ENCODE measurements at places on chromosomes 1 and 21.

- no peak for DNase-seq
Observed at GRCh38 chr1:200299571-200299970, 110.3 kb downstream of the ZNF281 start.

GRCh38 chr1:51168266-51168845 lies 66.3 kb downstream of the C1orf185 start:
- no peak for DNase-seq

DNA sequence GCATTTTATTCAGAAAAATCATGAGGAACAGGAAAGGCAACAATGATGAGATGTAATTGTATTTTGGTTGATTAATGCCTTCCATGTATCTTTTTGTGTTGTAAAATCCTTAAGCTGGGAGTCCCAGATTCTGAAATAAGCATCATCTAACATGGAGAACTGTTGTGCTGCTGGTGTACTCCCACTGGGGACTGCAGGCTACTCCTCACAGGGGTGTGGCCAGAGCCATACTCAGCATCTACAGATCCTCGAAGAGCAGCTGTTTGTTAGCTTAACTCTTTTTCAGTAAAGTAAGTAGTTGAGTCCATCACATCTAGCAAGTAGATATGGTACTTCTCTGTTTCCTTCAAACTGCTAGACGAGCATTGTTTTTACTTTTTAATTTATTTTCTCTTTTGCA lies 358.0 kb downstream of the BRINP3 start:
- no peak for DNase-seq

GRCh38 chr21:31236528-31236927 lies 107.5 kb downstream of the TIAM1 start:
- DNase-seq, result no peak

- DNase-seq, result no peak
Observed at GRCh38 chr1:165925498-165926079, 98.2 kb downstream of the UCK2 start.

DNA sequence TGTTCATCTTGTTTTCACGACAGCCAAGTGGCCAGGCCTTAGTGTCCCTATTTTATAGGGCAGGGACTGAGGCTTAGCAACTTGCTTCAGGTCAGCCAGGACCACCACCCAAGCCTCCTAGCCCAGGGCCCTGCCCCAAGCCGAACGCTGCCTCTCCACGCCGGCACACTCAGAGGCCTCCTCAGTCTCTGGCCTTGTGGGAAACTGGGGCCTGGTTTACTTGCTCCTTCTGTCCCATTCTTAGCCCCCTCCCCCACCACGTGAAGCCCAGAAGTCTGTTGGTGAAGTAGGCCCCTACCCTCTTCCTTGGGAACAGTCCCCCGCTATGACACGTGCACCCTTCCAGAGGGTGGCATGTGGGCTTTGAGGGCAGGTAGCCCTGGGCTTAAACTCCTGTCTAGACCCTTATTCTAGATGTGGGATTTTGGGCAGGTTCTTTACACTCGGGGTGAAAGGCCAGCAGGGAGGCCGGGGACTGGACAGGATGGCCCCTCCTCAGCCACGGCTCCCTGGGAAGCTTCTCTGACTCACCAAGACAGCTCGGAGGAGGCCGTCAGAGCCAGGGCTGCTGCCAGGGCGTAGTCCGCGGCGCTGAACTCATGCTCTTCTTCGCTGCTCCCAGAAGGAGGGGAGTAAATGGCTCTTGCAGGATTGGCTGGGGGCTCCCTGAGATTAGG lies 4.3 kb downstream of the MYOM3 start:
- no peak for DNase-seq
